ENCODE measurements at places on chromosomes 2 and 18. TPM values are rescaled to one million over a fixed set of nuclear protein-coding genes. Genes with fewer than 3 reads are reported as not detected.

The SCN7A gene
- total RNA-seq, result not detected

The PLCD4 gene
- 4.0 TPM for total RNA-seq

The ZBTB7C gene
- under 0.01 TPM for total RNA-seq

The PHOSPHO2 gene
- 1.2 TPM for total RNA-seq

The MAPK4 gene
- total RNA-seq, result not detected

The TNFAIP6 gene
- not detected for total RNA-seq

The REG3A gene
- not detected for total RNA-seq

The ST6GAL2 gene
- total RNA-seq, result 0.03 TPM

Measured in foreskin keratinocyte (primary cell).